ENCODE measurements at places on chromosomes 4 and X. TPM values are rescaled to one million over a fixed set of nuclear protein-coding genes. Genes with fewer than 3 reads are reported as not detected.

GAB3 gene
- 4.2 TPM for total RNA-seq

PCDH18 gene
- 8.5 TPM for total RNA-seq

GRCh38 chr4:40378619-40379018 is 43.5 kb downstream of the CHRNA9 start:
- DNase-seq, result no peak

PLXNB3 gene
- 60.4 TPM for total RNA-seq

DNA sequence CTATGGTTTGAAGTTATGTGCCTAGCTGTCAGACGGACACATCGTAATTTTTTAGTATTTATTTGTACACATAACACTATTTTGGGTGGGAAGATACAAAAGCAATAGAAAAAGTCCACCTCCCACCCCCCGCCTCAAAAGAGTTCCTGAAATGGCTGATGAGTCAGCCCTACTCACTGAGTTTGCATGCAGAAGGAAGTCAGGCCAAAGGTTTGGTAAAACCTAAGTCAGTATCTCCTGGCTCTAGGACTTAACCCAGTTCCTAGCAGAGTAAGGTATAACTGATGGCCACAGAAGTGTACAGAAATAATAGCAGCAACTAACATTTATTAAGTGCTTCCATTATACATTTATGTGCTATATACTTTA is 2.9 kb upstream of the KLHL2 start:
- DNase-seq, result no peak

- DNase-seq, result no peak
Observed at GRCh38 chr4:123343400-123344041, 53.1 kb upstream of the SPRY1 start.

DNA sequence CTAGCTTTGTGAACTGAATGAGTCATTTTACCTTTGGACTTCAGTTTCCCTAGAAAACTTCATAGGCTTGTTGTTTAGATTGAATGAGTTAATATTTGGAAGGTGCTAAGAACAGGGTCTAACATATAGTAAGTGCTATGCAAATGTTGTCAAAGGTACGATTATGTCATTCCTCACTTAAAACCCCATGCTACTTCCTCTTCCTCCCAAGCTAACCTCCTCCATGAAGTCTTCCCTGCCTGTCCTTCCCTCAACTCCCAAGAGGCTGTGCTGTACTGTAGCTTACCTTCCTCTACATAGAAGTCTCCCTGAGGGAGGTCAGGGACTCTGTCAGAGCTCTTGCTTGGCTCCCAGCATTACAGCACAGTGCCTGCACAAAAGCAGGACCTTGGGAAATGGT is 103.4 kb upstream of the PJA1 start:
- DNase-seq, result no peak

MSX1 gene
- 13.1 TPM for total RNA-seq

Data from adrenal gland (tissue), 19 donors.